AG09309 (cell line): ENCODE measurements at places on chromosomes 4 and X.

DNA sequence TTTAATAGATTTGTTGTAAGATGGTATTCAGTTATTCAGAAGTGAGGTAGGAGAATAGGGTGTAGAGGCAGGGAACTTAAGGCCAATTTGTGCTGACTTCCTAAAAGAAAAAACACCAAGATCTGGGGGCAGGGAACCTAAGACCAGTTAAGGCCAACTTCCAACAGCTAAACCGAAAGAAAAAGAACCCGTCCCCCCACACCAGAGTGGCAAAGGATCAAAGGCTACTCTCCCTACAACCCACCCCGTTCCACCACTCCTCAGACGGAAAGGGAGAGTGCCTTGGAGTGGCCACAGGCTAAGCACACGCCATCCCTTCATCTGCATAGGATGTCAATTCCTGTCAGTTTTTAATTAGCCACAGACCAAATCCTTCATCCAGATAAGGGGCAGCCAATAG lies 3.7 kb upstream of the ZNF718 start:
- DNase-seq, result no peak

DNA sequence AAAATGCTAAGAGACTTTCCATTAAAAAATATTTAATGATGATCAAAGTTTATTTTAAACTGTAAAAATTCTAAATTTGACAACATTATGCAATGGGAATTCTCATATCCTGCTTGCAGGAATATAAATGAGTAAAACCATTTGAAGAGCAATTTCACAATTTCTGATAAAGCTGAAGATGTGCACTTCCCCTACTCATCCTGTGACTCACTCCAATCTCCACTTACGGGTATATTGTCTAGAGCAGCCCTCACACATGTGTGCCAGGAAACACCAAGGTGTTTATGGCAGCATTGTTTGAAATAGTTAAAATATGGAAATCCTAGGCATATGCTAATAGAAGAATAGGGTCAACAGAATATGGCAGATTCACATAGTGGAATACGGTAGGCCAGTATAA lies 158.4 kb downstream of the PDHA2 start:
- DNase-seq, result no peak

GRCh38 chrX:44152852-44153251 lies 179.7 kb upstream of the NDP start:
- peak; percentile 1 for DNase-seq

GRCh38 chr4:165524532-165525190 lies 145.9 kb downstream of the CPE start:
- no peak for DNase-seq

- DNase-seq, result no peak
Measured at GRCh38 chrX:69080855-69081465, 84.3 kb downstream of the PJA1 start.

GRCh38 chrX:578531-578930 lies 52.1 kb upstream of the SHOX start:
- DNase-seq, result no peak

DNA sequence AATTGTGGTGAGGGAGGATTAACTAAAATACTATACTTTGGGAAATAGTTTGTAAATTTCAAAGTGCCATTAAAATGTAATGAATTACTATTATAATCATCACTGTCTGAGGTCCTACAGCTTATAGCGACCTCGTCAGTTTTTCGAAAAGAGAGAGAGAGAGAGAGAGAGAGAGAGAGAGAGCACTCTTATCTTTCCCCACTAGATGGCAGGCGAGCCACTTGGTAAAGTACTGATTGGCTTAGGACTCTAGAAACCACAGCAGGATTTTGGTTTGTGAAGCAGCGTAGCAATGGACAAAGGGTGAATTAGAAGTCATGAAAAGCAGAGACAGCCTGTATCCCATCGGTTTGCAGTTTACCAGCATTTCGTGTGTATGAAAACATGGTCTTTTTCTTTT lies 52.5 kb downstream of the LINC00632 start:
- no peak for DNase-seq

GRCh38 chr4:114209584-114209983 lies 230.1 kb upstream of the ARSJ start:
- no peak for DNase-seq

GRCh38 chrX:134572816-134573682 lies 85.2 kb downstream of the PLAC1 start:
- no peak for DNase-seq

DNA sequence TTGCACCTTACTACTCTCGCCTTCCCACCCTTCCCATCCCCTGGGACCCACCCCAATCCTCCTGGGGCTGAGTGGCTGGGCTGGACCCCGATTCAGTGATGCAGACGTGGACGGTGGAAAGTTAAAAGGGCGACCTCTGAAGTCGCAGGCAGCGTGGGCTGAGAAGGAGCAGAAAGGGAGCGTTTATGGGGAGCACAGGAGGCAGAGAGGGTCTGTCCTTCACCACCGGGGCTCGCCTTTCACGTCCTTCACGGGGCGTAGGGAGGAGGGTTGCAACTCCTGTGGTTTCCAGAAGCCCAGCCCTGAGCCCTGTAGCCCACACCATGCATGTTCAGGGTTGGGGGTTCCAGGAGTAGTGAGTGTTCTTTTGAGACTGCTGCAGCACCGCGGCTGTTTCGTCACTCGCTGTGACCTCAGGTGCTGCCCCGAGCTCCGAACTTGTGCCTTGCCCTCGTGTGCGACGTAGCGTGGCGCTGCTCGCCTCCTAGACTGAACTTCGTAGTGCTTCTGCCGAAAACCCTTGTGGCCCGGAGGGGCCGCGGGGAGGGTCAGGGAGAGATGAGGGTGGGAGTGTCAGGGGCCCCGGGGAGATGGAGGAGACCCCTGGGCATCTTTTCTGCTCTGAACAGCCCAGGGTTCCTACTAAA lies 1.6 kb downstream of the NHS start:
- DNase-seq, result no peak

DNA sequence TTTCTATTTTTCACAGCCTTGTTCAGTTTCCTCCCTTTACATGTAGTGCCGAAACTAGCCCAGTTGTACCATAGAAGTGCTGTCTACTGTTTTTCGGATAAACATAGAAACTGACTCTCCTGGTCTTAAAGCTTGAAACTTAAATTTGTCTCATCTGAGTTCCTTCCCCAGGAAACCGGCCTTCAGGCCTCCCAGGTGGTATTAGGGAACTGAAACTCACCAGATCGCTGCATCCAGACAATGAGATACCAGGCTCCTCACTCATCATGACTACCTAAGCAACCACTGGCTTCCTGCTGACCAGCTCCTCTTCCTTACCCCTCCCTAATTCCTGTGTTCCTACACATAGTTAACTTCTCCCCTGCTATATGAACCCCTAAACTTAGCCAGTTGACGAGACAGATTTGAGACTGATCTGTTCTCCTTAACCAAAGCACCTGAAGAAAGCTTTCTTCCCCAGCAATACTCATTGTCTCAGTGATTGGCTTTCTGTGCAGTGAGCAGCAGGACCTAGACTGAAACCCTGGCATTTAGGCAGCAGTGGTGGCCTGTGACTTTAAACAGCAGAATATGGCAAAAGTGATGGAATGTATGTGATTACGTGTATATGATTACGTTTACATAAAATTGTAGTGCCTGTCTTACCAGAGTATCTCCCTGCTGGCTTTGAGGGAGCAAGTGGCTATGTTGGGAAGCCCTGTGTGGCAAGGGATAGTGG lies 959.1 kb upstream of the LCORL start:
- no peak for DNase-seq

DNA sequence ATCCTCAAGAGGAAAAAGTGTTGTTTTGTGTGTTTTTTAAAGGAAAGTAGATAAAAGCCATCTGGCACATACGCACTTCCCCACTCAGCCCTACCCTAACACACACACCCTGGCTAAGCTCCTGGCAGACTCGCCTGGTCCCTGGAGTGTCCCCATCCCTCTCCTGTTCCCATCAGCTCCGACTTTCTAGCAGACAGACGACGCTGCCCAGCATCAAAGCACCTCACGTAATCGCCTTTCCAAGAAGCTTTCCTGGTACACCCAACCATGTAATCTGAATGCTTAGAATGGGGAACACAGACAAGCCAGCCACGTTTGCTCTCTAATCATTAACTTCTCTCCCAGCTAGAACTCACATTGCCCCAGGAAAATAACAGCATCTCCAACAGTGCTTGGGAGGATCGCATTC lies 116.2 kb downstream of the AFAP1 start:
- DNase-seq, result no peak

GRCh38 chrX:117711782-117712181 lies 404.8 kb downstream of the KLHL13 start:
- no peak for DNase-seq

DNA sequence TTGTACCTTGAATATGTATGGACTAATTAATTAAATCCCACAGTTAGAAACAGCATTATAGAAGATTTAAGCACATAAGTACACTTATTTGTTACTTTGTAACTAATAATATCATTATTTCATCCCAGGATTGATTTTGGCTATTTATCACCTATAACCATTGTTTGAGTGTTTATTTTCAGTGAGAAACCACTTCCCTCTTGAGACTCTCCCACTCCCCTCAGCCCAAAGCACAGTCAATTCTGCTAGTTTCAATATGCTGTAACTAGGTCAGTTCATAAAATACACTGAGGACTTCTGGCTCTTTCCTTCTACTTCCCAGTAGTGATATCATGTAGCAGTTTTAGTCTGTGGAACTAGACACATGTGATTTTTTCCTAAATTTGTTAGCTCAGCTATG lies 16.3 kb downstream of the OFD1 start:
- no peak for DNase-seq

- no peak for DNase-seq
Measured at GRCh38 chr4:141027421-141027820, 105.8 kb downstream of the RNF150 start.

- DNase-seq, result peak; percentile 44
Measured at GRCh38 chrX:70479247-70479921, 34.7 kb downstream of the DLG3 start.

DNA sequence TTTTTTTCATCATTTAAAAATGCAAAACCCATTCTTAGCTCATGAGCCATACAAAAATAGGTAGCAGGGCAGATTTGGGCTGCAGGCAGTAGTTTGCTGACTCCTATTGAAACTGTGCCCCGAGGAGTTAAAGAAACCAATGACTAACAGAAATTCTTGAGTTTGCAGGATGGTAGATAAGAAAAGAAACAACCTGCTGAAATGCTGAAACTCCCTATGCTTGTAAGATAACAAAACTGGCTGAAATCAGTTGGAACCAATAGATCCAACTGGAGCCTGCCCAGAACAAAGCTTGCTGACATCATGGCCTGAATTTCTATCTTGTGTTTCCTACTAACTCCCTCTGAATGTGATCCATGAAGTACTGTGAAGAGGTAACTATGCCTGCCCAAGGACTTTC lies 68.6 kb downstream of the ANOS1 start:
- DNase-seq, result no peak

DNA sequence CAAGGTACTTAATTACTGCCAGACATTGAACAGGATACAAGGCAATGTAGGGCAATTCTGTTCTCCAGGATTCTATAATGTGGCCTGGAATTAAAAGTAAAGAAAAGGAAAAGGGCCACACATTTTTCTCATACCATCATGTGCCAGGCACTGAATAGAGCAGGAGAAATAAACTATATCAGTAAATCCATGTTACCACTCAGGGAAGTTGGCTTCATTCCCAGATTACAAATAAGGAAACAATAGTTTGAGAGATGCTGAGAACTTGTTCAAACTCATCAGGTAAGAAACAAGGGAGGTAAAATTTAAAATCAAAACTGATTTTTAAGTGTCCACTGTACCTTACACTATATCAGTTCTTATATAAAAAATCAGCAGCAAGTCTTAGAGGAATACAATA lies 645.0 kb upstream of the ATOH1 start:
- no peak for DNase-seq

DNA sequence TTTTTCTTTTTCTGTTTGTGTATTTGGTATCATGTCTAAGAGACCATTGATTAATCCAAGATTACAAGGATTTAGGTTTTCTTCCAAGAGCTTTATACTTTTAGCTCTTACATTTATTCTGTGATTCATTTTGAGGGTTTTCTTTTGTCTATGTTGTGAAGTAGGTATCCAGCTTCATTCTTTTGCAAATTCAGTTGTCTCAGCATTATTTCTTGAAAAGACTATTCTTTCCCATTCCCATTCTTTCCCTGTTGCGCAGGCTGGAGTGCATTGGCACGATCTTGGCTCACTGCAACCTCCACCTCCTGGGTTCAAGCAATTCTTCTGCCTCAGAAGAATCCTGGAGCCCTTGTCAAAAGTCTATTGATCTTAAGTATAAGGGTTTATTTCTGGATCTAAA lies 164.9 kb downstream of the NAA11 start:
- DNase-seq, result no peak

- DNase-seq, result no peak
Measured at GRCh38 chr4:3679851-3680311, 86.3 kb upstream of the ADRA2C start.

GRCh38 chr4:146040623-146041022 lies 102.0 kb upstream of the ZNF827 start:
- DNase-seq, result no peak

DNA sequence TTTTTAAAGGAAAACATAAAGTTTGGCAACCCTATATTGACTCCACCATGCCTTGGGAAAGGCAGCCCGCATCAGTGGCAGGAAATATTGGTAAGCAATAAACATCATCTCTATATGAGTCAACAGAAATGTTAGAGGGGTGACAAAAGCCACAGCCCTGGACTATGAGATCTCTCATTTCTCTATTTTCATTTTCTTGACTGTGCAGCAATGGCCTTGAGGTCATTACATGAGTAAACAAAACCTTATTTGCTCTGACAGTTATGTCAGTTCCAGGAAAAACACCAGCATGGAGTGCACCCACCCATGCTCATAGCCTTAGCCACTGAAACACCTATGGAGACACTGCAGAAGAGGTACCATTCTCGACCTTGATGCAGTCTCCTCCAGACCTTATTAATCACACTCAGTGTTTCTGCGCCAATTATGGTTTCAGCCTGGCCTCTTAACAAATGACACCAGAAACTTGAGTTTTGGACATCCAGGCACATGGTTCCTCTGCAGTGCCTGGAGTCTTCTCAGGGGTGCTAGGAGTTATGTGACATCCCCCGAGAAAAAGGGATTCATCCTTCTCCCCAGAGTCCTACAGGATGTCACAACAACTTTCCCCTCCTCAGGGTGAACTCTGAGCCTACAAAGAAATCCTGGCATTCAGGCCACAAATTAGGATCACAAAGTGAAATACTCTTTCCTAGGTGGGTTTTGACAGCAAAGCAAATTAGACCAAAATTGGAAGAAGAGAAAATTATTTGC lies 16.0 kb upstream of the HPGD start:
- DNase-seq, result no peak

GRCh38 chr4:77931452-77932135 lies 69.0 kb downstream of the MRPL1 start:
- DNase-seq, result peak; percentile 23

DNA sequence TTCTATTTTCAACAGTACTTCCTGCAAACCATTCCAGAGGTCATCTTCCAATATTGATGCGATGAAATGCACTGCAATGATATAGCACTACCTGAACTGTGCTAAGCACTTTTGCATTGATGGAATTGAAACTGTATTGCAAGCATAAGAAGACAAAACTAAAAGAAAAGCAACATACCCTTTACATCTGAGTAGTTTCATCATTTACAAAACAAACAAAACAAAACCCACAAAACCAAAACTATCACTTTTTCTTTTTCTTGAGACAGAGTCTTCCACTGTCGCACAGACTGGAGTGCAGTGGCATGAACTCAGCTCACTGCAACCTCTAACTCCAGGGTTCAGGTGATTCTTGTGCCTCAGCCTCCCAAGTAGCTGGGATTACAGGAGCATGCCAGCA lies 120.1 kb upstream of the NAP1L5 start:
- no peak for DNase-seq
